NAMALWA (cell line): ENCODE measurements at places on chromosomes 12 and 14.
A peak's percentile ranks its signal among the peaks of the same experiment; 100 is the strongest.

DNA sequence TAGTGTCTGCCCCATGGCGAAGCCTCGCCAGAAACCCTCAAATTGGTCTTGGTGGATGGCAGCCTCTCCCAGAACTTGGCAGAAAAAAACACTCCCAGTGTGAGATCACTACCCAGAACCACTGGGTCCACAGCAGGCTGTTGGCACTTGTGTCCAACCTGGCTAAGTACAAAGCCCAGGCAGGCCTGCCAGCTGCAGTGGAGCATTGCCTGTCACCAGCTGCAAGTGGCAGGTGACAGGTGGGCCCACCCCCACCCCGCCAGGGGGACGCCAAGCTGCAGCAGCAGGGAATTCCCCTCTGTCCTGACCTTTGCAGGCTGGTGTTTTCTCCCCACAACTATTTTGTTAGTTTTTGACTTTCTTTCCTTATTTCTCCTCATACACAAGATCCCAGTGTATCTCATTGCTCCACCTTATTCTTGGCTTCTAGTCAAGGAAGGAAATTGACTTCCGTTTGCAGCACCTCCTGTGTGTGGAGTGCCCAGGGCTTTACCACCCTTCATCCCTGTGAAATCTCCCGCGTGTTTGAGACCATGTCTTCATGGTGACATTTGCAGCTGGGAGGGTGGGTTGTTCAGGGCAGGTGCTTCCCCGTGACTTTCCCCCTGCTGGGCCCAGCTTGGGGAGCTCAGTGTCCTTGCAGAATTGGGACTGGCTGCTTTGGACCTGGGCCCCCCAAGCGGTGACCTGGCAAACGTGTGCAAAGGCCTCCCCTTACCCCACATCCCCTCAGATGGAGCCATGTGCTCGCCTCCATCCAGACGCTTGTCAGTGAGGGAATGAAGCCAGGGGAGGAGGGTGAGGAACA, 73.8 kb upstream of the RIN3 start:
- DNase-seq, result peak; percentile 62

DNA sequence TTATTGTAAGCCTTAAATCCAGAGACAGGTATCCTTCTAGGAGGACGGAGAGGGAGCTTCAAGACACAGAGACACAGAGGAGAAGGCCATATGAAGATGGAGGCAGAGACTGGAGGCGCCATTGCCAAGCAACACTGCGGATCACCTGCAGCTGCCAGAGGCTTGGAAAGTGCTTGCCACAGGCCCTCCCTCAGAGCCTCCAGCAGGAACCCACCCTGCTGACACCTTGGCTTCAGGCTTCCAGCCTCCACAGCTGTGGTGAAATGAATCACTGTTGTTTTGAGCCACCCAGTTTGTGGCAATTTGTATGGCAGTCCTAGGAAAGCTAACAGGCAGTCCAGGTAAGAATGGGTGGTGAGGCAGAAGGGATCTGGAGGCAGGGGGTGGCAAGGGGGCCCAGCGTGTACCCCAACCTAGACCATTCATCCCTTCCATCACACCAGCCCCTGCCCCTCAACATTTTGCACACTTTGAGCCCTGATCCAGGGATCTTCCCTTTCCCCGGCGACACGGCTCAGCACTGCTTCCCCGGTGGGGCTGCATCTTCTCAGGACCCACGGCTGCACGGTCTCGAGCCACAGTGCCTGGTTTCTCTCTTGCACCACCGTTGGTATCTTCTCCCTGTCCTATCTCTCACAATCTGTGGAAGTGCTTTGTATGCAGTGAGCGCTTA, 22.3 kb upstream of the BCDIN3D start:
- no peak for DNase-seq

DNA sequence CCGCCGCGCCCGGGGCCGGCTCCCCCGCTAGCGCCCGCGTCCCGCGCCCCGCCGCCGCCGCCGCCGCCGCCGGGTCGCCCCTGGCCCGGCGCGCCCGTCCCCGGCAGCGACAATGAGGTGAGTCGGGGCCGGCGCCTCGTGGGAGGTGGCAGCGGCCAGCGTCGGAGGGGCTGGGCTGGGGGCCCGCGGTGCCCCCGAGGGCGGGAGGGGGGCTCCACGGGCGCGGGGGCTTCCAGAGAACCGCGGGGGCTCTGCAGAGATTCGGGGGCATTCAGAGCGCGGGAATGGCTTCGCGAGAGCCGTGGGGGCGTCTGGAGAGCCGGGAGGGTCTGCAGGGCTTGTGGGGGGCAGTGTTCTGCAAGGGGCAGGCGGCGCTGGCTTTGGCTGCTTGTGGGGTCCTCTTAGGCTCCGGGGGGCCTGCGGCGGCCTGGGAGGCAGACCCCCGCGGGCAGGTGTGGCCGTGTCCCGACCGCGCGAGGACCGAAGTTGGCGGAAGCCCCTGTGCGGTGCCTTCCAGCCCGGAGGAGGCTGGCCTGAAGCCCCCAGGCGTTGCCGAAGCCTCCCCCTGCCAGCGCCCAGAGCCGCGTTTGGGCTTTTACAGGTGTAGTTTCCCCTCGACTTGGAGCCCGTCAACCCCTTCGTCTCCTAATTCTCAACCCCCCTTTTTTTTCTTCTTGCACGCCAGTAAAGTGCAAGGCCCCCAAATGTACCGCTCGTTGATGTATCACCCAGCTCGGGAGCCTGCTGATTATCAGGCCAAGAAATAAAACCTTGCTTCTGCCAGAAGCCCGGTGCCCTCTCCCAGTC, 93.1 kb upstream of the EVL start:
- DNase-seq, result peak; percentile 51

- no peak for DNase-seq
These were observed 27.6 kb upstream of the HIP1R start for GRCh38 chr12:122807651-122808050.

DNA sequence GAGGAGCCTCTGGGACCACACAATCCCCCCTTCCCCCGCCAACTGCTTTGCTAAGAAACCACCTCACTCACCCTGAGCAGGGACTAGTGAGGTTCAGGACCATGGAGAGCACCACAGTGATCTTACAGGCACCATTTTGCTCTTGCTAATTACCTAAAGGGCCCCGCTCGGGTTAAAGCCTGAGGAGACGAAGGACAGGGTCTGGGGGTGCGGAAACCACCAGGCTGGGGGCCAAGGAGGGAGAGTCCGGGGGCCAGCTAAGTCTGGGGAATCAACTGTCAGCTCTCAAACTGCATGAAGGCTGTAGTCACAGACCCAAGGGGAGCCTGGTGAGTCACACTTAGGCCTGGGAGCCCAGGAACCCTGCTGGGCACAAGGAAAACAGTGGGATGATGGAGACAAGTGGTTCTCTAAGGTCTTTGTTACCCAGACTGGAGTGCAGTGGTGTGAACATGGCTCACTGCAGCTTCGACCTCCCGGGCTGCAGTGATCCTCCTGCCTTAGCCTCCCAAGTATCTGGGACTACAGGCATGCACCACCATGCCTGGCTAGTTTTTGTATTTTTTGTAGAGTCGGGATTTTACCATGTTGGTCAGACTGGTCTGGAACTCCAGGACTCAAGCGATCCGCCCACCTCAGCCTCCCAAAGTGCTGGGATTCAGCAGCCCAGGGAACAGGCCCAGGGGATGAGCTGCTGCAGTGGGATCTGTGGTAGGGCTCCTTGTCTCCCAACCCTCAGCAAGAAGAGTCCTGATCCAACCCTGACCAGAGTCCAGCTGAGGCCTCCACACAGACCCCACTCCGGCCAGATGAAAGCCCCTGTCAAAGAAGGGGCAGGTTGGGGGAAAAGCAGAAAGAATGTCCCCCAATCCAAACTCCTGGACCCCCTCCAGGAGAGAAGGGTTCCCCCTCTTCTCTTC, 98.8 kb downstream of the CALM1 start:
- DNase-seq, result peak; percentile 71

- no peak for DNase-seq
These were observed 831 bp upstream of the NKX2-1 start for GRCh38 chr14:36520601-36521525.

DNA sequence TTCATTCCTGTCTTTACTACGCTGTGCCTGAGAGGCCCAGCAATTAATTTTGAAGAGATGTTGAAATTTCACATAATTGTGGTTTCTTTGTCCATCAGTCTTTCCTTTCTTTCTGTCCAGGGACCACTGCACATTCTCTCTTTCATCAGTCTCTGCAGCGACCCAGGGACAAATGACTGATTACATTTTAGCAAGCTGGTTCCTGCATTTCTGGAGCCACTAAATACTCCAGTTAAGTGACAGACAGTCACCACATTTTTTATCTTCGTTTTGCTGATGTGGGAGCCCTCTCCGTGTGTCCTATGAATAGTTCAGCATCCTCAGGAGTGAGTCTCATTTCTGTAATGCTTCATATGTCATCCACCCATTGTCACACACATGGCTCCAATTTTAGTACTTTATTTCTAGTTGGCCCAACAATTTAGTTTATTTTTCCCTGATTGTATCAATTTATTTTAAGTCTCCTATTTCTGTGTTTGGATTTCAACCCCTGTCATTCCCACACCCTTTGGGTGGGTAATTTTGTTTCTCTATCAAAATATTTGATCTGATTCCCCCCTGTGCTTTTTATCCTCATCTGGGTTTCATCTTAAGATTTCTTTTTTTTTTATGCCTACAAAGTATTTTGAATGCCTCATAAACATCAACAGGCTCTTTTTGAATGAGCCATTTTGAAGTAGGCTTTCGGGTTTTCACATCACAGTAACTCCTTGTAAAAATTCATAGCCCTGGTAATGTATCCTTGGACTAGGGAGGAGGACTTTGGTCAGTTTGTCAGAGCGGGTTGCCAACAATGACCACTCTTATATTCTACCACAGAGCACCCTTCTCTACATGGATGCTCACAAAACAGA, 1196.5 kb downstream of the GALC start:
- DNase-seq, result no peak

DNA sequence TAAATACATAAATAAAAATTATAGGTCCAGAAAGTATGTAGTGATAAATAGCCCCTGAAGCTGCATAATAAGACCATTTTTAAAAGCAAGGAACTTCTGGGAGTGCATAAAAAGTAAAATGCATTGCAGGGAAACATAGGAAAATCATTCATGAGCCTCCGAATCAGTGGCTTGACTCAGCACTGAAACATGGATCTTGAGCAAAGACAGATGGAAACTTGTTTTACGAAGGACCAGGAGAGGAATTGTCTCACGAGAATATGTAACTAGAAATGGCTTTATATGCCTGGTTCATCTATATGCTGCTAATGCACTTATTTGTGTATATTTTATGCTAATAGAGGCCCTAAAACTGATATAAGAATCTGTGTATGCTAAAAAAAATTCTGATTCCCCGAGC, 14.7 kb downstream of the TMEM30B start:
- DNase-seq, result no peak

- no peak for DNase-seq
These were observed 15.7 kb downstream of the PLEKHG7 start for GRCh38 chr12:92718483-92718990.

DNA sequence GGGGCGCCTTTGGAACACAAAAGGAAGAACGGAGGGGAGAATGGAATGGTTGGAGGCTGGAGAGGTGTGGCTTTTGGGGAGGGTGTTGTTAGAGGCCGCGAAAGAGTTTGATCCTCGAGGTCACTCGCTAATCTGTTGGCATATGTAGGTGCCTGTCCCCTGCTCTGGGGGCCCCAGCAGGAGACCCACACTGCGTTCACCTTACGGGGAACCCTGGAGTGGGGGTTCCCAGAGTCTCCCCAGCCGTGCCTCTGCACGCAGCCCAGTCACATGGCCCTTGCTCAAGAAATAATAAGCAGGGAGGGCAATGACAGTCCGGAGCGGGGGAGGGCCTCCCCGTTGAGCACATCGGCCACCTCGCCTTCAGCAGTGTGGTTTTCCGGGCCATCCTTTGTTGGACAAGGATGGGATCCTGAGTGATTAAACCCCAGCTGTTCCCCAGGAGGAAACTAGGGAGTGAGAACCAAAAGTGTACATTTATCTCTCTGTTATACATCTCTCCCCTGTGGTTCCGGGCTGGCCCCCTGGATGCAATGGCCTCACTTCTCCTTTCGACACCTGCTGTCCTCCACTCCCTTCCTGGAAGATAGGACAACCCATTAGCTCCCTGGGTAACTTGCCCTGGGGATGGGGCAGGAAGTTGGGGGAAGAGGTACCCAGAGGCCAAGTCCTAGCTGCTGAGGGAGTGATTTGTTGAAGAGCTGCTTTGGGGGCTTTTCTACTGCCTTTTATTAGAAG, 1.3 kb downstream of the PLEKHG3 start:
- DNase-seq, result no peak

- DNase-seq, result peak; percentile 32
These were observed 12.2 kb downstream of the DEGS2 start for GRCh38 chr14:100147181-100147631.

- no peak for DNase-seq
These were observed 15.3 kb downstream of the KRT76 start for GRCh38 chr12:52761802-52762201.

DNA sequence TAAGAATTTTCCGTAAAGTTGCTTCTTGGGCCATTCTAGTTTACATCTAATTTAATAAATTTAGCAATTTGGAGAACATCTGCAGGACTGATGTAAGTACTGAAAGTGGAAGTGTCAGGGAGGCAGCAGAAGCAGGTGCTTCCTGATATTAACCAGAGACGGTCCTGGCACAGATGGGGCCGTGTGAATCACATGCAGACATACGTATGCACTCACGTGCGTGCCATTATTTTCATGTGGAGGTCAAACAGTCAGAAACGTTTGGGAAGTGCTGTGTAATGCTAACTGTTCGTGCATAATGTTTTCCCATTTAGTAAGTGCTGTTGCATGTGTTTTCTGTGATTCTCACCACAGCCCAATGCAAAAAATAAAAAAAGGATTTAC, 87.8 kb upstream of the DYNC1H1 start:
- peak; percentile 99 for DNase-seq

GRCh38 chr14:104238424-104239184, 100.2 kb downstream of the KIF26A start:
- no peak for DNase-seq

DNA sequence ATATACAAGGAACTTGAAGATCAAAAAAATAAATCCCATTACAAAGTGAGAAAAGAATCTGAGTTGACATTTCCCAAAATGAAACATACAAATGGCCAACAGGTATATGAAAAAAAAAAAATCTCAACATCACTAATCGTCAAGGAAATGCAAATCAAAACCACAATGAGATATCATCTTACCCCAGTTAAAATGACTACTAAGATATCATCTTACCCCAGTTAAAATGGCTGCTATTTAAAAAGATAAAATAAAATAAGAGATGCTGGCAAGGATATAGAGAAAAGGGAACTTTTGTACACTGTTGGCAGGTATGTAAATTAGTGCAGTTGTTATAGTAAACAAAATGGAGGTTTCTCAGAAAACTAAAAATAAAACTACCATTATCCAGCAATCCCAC, 44.4 kb downstream of the PLEKHG7 start:
- DNase-seq, result no peak

- no peak for DNase-seq
These were observed 32.6 kb downstream of the VRTN start for GRCh38 chr14:74380845-74381244.
